ENCODE measurements at places on chromosomes 4 and X.

GRCh38 chr4:17912011-17912410 is 101.2 kb downstream of the NCAPG start:
- no peak for DNase-seq

GRCh38 chrX:31266203-31267076 is 194.6 kb upstream of the FTHL17 start:
- DNase-seq = no peak

GRCh38 chr4:1018147-1019020 is 7.0 kb downstream of the FGFRL1 start:
- no peak for DNase-seq

DNA sequence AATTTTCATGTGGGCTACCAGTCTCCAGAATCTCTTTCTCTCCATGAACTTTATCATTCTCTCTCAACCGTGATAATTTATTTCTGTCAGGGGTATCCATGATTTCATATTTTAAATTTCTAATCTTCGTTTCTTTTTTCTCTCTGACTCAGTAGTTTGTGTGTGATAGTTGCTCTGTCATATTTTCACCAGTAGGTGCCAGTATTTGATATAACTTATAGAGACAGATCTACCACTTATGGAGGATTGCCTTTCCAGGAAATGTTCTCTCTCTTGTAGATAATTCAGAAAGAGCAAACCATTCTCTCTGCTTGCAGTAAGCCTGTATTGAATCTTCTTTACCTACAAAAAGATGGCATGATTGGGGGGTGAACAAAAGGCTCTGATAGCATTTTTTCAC is 79.3 kb upstream of the DYNLT3 start:
- peak; percentile 2 for DNase-seq

- DNase-seq = no peak
Observed at GRCh38 chrX:121365572-121366161, 318.3 kb downstream of the GLUD2 start.

- DNase-seq = no peak
Observed at GRCh38 chrX:74835566-74835965, 89.7 kb downstream of the NEXMIF start.

DNA sequence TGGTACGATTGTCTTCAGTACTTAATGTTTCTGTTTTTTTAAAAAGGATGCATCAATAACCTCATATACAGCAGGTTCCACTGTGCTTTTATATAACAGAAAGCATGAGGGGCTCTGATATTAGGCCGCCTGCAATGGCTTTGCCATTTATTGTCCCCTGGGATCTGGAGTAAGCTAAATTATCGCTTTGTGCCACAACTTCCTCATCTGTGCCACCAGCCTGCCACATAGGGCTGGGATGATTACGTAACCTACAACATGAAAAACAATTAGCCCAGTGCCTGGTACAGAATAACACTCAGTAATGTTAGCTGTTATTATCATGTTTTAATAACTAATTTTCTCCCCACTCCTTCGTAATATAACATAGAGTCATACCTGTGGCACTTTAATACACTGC is 65.5 kb upstream of the TRIM2 start:
- DNase-seq = peak; percentile 6

DNA sequence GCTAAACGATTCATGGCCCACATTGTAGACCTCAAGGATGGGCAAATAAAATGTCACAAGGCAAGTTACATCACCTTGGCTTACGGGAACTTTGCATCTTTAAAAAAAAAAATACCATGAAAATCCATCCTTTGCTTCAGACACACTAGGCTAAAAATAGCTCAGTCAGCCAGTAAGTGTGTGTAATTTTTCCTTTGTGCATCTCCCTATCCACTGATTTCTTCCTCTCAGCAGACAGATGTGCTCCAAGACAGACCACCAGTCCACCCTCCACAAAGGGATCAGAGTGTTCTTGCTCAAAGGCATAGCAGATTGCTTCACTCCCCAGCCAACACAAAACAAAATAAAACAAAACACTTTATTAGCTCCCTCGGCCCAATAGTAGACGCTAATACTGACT is 14.6 kb downstream of the LDB2 start:
- no peak for DNase-seq

DNA sequence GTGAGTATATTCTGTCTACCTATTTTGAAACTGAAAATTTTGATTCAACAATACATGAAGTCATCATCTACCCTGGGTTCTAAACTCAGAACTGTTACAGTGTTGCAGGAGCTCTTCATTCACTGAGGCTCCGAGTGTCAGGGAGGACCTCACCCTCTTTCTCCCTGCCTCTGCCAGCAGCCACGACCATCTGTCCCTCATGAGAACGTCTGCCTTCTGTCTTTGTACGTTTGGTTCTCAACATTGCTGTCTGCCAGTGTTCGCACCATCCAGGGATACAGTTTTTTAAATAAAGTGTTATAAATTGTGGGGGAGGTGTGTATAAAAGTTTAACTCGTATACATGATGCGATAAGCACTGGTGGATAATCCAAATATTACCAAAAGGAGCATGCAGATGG is 55.5 kb downstream of the TRAPPC11 start:
- DNase-seq = no peak

DNA sequence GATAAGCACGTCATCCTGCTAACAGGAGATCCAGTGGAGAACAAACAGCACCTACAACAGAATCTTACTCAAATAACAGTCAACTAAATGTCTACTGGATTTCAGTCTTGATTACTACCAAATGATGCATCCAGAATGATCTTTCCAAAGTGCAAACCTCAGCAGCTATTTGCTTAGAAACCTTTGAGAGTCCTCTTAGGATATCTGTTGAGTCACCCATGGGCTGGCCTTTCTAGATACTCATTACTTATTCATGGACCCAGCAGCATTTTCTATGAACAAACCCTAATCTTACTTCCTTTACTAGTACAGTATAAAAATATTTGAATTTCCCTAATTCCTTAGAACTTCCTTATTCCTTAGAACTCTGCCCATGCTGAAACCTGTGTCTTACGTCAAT is 118.5 kb upstream of the PABPC4L start:
- DNase-seq = no peak
